Stimulated activated naive CD4-positive, alpha-beta T cell treated with Interleukin-2 at 50 U/mL for 16 hours (primary cell): ENCODE measurements at places on chromosomes 6 and 20.

GRCh38 chr6:16056263-16056870, 72.5 kb upstream of the MYLIP start:
- no peak for DNase-seq

DNA sequence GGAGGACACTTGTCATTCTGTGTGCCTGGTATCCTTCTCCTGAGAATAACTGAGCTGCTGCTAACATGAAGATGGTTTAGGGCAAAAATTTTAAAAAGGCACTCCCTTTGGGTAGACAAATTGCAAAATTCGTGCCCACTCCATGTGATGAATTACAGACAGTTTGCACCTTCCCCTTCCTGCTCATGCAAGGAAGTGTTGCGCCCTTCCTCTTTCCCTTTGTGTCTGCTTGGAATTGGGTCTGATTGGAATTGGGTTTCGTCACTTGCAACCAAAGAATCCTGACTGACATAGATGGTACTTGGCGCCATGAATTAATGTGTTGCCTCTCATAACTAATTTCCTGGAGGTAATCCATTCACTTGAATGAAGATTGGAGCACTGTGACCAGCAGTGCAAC, 62.3 kb upstream of the SHLD1 start:
- no peak for DNase-seq

GRCh38 chr6:75524322-75524972, 30.8 kb upstream of the FILIP1 start:
- no peak for DNase-seq

- no peak for DNase-seq
Measured at GRCh38 chr6:50463931-50464330, 249.4 kb upstream of the TFAP2D start.

GRCh38 chr20:19370076-19371075, 157.9 kb downstream of the SLC24A3 start:
- no peak for DNase-seq

- no peak for DNase-seq
Measured at GRCh38 chr6:124027392-124027791, 223.7 kb downstream of the NKAIN2 start.

GRCh38 chr20:44460795-44461141, 14.9 kb upstream of the TTPAL start:
- DNase-seq: no peak

GRCh38 chr6:14573703-14574290, 456.2 kb downstream of the CD83 start:
- no peak for DNase-seq

- DNase-seq: peak; percentile 31
Measured at GRCh38 chr6:107735906-107736635, 88.0 kb downstream of the SCML4 start.

- DNase-seq: no peak
Measured at GRCh38 chr20:24589815-24590177, 120.4 kb downstream of the SYNDIG1 start.

DNA sequence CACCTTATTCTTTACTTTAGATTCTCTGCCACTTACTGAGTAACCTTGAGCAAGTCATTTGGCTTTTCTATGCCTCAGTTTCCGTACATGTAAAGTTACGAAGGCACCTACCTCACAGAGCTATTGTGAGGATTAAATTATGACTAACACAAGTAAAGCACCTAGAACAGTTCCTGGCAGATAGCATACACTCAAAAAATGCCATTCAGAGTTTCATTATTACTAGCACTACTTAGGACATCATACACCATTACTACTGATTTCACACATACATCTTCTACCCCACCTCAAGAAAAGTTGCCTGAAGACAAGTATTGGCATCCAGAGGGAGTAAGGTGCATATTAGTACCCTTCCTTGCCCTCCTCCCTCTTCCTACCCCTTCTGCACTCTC, 107.8 kb downstream of the OGFRL1 start:
- no peak for DNase-seq

- no peak for DNase-seq
Measured at GRCh38 chr6:113115196-113115595, 741.9 kb upstream of the MARCKS start.

GRCh38 chr6:11730641-11731040, 48.0 kb downstream of the ADTRP start:
- no peak for DNase-seq

GRCh38 chr6:117933471-117933870, 26.4 kb downstream of the SLC35F1 start:
- no peak for DNase-seq
